ENCODE measurements at places on chromosomes 2 and 18.

- no peak for DNase-seq
These were observed 90.1 kb downstream of the EML6 start for GRCh38 chr2:54813584-54813983.

GRCh38 chr2:122595065-122595464 is 839.6 kb downstream of the TSN start:
- no peak for DNase-seq

GRCh38 chr2:239232195-239232578 is 168.6 kb downstream of the HDAC4 start:
- DNase-seq = no peak

- no peak for DNase-seq
These were observed 94.0 kb upstream of the GLS start for GRCh38 chr2:190786404-190787166.

- peak; percentile 98 for DNase-seq
These were observed 13.7 kb downstream of the HS6ST1 start for GRCh38 chr2:128304715-128305554.

- DNase-seq = no peak
These were observed 1.6 kb upstream of the PDCL3 start for GRCh38 chr2:100561191-100561590.

- DNase-seq = peak; percentile 78
These were observed 113.0 kb upstream of the SLC1A4 start for GRCh38 chr2:64876137-64876647.

- no peak for DNase-seq
These were observed 36.1 kb upstream of the NDUFV2 start for GRCh38 chr18:9066358-9066757.

GRCh38 chr18:45155526-45155925 is 459.8 kb upstream of the SLC14A2 start:
- DNase-seq = no peak

DNA sequence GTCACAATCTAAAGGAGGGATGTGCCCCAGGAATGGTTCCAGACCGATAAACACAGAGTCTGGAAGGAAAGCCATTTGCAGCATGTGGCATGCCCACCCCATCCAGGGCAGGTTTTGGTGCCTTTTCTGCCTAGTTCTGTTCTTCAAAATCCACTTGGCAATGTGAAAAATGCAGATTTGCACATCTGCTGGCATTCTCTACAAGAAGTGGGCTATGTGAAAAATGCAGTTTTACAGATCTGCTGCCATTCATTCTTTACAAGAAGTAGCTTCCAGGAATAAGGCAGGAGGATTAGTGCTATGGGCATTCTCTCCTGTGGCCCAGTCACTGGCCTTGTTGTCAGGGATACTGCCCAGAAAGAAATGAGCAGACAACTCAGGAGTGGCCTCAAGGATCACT is 68.1 kb downstream of the C1D start:
- DNase-seq = no peak

DNA sequence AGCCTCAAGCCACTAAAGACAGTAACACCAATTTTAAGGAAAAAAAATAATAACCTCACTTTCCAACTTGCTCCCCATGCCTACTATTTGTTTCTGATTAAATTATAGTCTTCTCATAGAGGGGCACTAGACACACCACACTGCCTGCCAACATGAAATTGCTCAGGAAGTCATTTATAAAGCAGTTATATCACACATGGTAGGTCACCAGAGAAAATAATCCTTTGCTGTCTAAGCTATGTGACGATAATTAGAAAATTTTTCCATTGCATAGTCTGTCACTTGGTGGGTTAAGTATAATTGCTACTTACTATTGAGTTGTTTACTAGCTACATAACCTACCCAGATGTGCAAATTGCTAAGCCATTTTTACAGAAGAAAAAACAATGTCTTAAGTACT is 85.2 kb downstream of the INO80D start:
- DNase-seq = no peak

DNA sequence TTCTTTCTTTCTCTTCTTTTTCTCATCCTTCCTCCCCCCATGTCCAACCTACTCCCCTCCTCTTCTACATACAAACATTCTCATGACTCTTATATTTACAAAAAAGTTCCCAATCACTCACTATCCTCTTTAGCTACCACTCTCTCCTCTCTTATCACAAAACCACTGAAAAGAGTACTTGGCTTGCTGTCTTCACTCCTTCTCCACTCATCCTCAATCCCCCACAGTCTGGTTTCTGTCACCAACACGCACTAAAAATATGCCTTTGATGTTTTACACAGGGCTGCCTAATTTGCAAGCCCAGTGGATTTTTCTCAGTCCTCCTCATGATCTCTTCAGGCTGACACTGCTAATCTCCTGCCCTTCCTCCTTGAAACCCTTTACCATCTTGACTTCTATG is 159.5 kb downstream of the TNS1 start:
- no peak for DNase-seq

DNA sequence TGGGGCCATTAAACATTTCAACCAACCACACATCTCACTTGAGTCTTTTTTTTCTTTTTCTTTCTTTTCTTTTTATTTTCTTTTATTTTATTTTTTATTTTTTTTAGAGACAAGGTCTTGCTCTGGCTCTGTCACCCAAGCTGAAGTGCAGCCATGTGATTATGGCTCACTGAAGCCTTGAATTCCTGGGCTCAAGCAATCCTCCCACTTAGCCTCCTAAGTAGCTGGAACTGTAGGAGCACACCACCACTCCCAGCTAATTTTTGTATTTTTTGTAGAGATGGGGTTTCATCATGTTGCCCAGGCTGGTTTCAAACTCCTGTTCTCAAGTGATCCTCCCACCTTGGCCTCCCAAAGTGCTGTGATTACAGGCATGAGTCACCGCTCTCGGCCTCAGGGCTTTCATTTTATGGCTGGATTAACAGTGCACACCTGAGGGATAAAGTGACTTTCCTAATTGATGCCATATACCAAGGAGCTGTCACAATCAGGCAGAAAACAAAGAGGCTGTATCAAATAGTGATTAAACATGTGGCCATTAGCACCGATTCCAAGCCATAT is 21.5 kb downstream of the KIAA2012 start:
- DNase-seq = no peak

Measured in skeletal muscle cell (primary cell).